ENCODE measurements at places on chromosomes 5 and 9.

GRCh38 chr9:82490019-82490499 is 501.5 kb downstream of the SPATA31D1 start:
- DNase-seq: no peak

DNA sequence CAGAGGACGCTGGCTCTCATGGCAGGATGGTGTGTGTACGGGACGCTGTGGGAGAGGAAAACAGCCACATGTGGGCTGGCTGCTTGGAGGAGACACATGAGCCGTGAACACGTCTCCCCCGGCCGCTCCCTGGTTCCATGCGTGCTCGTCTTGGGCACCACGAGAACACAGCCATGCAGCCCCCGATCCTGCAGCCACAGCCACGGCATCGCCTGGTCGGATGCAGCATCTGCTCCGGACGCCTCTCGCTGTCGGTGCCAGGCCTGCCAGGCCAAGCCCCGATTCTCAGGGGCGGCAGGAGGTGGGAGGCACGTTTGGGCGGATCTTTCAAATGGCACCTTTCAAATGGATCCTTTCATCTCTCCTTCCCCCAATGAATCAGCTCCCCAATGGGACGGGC is 3.2 kb downstream of the LCN10 start:
- no peak for DNase-seq

DNA sequence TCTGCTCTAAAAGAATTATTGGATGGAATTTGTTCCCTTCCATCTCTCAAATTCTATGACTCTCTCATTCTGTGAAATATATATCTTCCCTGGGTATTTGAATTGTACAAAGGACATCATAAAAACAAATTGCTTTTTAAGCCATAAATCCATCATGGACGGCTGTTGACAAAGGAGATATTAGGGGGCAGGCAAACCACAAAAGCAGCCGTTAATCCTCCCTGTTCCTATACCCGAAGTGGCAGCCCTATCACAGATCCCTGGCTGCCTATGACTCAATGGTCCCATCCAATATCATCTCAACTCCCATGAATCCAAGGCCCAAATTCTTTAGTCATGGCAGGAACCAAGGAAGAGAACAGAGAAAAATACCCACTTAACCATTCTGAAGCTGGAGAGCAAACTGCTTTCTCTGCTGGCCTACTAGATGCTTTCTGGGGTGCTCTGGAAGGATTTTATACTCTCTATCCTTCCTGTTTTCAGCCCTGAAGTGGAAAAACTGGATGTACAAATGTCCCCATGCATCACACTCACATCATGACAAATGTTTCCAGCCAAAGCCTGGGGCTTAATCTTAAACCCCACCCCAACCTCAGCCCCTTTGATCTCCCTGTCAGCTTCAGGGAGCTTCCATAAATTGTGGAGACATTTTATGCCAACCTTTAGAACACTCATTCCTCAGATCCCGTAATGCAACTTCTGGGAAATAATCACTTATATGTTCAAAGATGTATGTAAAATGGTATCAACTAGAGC is 59.5 kb downstream of the FAM114A2 start:
- no peak for DNase-seq

GRCh38 chr9:69645488-69645887 is 26.7 kb downstream of the APBA1 start:
- no peak for DNase-seq

DNA sequence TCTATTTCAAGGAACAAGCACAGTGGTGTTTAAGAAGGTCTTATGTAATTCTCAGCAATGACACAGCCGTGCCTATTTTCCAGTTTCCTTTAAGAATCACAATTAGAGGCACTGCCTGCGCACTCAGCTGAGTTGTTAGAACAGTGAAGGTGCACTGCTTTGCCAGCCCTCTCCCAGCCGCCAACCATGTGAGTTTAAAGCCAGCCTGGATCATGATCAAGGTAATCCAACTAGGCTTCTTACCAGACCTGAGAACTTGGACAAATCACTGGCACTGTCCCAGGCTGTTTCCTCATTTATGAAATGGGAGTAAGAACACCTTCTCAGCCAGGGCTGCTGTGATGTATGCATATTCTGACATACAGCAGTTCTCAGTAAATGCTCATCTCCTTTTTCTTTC is 99.6 kb downstream of the ASTN2 start:
- no peak for DNase-seq

GRCh38 chr5:90802474-90803317 is 244.1 kb downstream of the ADGRV1 start:
- DNase-seq: no peak

DNA sequence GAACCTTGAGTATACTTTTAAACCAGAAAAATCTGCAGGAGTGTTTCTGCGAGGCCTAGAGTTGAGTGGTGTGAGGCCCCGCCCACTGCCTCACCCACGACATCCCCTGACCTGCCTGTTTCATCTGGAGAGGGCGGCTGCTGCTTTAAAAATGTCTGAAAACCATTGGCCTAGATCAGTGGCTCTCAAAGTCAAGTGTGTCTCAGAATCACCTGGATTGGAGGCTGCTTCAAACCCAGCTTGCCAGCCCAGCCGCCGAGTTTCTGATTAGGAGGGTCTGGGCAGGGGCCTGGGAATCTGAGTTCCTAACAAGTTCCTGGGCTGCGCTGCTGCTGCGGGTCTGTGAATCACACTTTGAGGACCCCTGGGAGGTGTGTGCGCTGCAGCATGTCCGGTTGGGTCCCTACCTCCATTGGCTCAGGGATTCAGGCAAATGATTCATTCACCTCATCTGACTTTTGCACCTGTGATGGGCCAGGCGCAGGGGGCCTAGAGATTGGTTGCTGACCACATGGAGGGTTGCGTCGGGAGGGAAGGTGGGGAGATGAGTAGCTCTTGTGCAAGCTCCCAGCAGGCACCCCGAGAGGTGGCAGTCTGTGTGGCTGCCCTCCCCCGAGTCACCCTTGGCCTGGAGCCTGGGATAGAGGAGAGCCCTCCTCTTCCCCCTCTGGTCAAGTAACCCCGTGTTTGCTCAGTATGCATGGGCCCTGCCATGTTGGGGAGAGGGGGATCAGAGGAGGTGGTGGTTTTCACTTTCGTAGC is 27.6 kb upstream of the HMCN2 start:
- no peak for DNase-seq

DNA sequence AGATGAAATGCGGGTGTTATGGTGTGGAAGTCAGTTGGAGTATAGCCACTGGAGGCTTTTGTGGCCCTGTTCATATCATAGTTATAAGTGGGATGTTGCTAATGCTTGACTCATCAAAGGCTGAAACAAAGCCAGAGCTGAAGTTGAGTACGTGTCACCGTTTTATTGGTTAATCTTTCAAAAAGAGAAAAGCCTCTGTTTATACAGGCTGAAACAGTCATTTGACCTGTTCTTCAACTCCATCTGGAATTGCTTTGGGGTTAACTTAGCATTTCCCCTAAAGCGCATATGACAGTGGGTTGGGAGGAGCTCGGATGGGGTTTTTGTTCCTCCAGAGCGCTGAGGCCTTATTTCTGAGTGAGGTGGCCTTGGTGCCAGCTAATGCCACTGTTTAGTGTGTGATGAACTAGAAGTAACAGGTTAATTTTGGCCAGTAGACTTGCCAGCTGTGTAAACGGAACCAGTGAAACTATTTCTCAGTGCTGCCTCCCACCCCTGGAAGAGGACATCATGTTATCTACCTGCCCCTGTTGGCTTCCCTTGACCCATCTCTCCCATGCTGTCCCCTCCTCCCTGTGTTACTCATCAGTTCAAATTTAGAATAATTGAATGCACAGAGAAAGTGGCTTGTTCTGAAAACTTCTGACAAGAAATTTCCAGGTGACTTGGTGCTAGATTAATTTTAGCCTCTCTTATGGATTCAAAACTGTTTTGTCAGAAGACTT is 34.2 kb downstream of the MTAP start:
- no peak for DNase-seq

GRCh38 chr9:127451858-127452656 is 747 bp downstream of the LRSAM1 start:
- peak; percentile 31 for DNase-seq

DNA sequence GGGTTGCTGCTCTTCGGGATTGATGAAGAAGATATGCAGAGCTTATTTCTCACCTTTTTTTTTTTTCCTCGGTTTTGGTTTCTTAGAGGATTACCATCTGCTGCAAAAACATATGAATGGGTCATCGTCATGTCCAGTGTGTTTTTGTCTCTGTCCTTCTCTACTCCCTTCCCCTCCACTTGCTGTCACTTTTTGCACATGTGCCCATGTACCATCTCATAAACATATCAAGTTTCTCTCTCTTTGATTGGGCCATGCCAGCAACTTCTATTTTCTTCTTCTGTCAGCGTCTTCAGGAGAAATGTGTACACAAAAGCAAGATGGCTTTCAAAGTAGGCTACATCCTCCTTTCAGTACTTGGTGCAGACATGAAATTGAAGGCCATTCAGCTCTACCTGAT is 57.1 kb downstream of the ZNF462 start:
- no peak for DNase-seq

GRCh38 chr5:124669956-124670721 is 76.3 kb downstream of the ZNF608 start:
- DNase-seq: no peak

DNA sequence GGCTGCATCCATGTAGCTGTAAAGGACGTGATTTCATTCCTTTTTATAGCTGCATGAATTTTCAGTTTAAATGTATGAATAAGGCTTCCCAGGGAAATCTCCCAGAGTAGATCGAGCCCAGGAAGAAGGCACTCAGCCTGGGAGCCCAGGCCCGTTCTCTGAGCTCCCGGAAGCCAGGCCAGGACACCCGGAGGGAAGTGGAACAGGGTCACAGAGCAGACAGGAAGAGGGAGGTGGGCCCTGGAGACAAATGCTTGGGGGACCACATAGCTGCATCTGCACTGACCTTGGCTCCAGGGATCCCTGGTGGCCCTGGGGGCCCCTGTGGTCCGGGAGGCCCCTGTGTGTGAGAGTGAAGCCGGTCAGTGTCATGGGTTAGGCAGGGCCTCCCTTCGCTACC is 19.7 kb upstream of the PHYKPL start:
- DNase-seq: no peak

DNA sequence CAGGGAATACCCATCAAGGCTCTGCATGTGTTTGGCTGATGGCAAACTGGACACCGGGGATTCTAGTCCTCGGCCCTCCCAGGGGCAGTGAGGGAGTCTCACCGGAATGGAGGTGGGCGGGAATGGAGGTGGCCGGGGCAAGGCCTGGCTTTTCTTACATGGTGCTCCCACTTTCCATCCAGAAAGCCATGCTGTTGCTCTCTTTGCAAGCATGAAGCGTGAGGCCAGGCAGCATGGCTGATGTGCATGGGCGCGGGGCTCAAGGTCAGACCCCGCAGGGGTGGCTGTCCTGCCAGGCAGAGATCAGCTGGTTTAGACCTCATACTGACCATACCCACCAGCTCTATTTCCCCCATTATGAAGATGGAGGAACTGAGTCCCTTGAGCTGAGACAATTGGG is 108.0 kb upstream of the PHYKPL start:
- no peak for DNase-seq

GRCh38 chr5:175092691-175093090 is 351.3 kb downstream of the DRD1 start:
- DNase-seq: no peak

- no peak for DNase-seq
These were observed 6.2 kb downstream of the AGPAT2 start for GRCh38 chr9:136681029-136681428.

- no peak for DNase-seq
These were observed 203.7 kb downstream of the TMEM167A start for GRCh38 chr5:82873452-82873851.

DNA sequence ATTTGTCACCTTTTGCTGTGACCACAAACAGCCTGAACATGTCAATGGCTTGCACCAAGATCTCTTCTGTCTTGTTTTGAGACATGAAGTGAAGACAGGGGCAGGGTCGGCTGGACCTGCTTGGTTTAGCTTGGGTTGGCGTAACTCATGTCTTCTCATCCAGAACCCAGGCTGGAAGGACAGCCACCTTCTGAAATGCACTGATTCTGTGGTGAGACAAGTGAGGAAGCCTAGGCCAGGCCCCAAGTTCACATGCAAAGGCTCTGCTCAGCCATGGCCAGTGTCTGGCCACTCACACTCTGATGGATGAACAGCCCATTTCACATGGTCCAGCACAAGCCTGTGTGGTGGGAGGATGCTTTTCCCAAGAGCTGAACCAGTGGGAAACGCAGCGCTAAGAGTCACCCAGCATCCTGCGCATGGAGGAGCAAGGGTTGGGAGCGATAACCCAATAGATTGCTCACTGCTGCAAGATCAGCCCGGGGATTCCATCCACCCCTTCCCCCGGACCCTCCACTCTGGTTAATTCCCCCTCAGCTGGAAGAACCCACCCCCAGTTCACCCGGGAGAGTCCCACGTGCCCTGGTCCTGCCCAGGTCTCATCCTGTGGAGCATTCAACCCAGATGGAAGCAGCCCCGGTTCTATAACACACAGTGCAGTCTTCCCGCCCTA is 16.2 kb upstream of the MED10 start:
- DNase-seq: no peak

GRCh38 chr5:171978519-171978918 is 27.9 kb downstream of the FBXW11 start:
- no peak for DNase-seq

- no peak for DNase-seq
These were observed 391.1 kb downstream of the TLE4 start for GRCh38 chr9:79962836-79963235.

DNA sequence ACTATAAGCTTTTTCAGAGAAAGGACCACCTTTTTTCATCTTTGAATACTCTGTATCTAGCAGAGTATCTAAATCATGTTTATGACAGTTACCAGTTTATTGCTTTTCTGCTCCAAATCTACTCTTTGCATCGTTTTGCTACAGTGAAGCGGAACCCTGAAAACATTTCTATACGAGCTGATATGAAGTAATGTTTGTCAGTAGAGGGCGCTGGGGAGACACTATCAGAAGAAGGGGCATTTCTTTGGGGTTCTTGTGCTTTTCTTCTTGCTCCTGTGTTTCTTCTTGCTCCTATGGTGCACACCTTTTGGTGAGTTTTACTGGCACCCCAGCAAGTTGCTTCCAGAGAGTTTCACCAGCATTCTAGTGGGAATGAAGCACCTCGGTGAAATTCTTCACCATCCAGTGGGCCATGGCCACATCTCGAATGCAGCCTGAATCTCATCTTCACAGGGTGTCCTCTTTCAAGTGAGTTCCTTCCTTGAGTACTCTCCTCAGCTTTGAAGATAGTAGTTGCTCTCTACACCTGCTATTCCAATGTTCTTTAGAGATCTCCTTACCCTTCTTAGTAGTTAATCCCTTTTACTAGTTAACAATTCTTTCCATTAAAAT is 98.4 kb downstream of the FGF1 start:
- no peak for DNase-seq

DNA sequence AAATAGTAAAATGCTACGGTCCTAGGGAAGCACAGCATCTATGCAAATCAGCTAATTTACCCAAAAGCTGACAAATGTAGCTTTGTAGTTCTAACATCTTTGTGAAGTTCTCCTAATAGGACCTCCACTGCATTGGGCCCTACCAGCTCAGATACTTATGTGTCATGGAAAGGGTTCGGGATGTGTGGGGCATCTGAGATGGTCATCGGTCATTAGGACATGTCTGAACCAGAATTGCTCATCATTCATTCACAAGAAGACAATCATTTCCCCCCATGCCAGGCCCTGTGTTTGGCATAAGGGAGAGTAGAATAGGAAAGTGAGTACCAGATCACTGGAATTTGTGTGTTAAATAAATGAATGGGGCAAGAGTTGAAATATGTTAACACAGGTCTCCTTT is 35.7 kb downstream of the PWWP2A start:
- no peak for DNase-seq

- no peak for DNase-seq
These were observed 114.3 kb upstream of the POC5 start for GRCh38 chr5:75831561-75831960.

Data from stimulated activated CD4-positive, alpha-beta T cell treated with anti-CD3 and anti-CD28 coated beads, Interleukin-15, amount 100 ng/mL, for 1 hour (primary cell).